ENCODE measurements at places on chromosomes 7 and 10. TPM values are rescaled to one million over a fixed set of nuclear protein-coding genes. Genes with fewer than 3 reads are reported as not detected.

- H3K4me1 ChIP-seq = no peaks in the 10 kb centered on the region
- no peaks in the 10 kb centered on the region for H3K27me3 ChIP-seq
- no peak overlapping the region for H3K27ac ChIP-seq
- no peaks in the 10 kb centered on the region for H3K36me3 ChIP-seq
- no peak for DNase-seq
- H3K4me3 ChIP-seq = no peak overlapping the region
Measured at GRCh38 chr7:14858410-14858809, 44.1 kb downstream of the DGKB start.

- DNase-seq = no peak
- peaks cover 51% of the 10 kb centered on the region for H3K4me1 ChIP-seq
- no peaks in the 10 kb centered on the region for H3K27me3 ChIP-seq
- H3K27ac ChIP-seq = peak overlapping the region; percentile 89
- H3K36me3 ChIP-seq = no peaks in the 10 kb centered on the region
Measured at GRCh38 chr7:36279200-36279925, 110.3 kb upstream of the ANLN start.

- DNase-seq = no peak
- peak overlapping the region; percentile 95 for H3K27ac ChIP-seq
- H3K36me3 ChIP-seq = peaks cover 2% of the 10 kb centered on the region
- H3K27me3 ChIP-seq = no peaks in the 10 kb centered on the region
Measured at GRCh38 chr7:32494946-32495297, 367 bp upstream of the AVL9 start.

GRCh38 chr10:121833387-121833786 lies 94.4 kb downstream of the ATE1 start:
- no peaks in the 10 kb centered on the region for H3K27me3 ChIP-seq
- DNase-seq = no peak
- no peak overlapping the region for H3K4me3 ChIP-seq
- H3K27ac ChIP-seq = no peak overlapping the region

DNA sequence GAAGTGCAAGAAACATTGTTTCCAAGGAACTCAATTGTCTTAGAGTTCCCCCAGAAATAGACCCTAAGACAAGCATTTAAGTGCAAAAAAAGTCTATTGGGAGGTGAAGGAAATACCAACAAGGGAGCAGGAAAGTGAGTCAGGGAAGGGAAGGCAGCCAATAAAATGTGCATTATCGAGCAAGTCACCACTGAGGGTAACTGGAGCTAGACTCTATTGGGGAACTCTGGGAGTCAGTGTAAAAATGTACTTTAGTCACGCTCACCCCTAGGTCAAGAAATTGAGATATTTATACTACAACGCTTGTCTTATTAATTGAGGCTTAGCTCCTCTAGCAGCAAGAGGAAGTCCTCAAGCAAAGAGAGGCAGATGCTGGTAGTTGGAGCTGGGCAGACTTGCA lies 137.7 kb downstream of the RTKN2 start:
- peak overlapping the region; percentile 50 for H3K27ac ChIP-seq
- H3K36me3 ChIP-seq = no peaks in the 10 kb centered on the region
- no peak for DNase-seq
- H3K4me3 ChIP-seq = no peak overlapping the region
- no peaks in the 10 kb centered on the region for H3K27me3 ChIP-seq
- peaks cover 10% of the 10 kb centered on the region for H3K4me1 ChIP-seq

Gene TRIL
- total RNA-seq = 0.92 TPM

Gene ENKUR
- total RNA-seq = 3.2 TPM

Gene NPFFR1
- total RNA-seq = not detected

Gene TSPAN12
- 6.8 TPM for total RNA-seq

Gene SLC13A1
- total RNA-seq = not detected

DNA sequence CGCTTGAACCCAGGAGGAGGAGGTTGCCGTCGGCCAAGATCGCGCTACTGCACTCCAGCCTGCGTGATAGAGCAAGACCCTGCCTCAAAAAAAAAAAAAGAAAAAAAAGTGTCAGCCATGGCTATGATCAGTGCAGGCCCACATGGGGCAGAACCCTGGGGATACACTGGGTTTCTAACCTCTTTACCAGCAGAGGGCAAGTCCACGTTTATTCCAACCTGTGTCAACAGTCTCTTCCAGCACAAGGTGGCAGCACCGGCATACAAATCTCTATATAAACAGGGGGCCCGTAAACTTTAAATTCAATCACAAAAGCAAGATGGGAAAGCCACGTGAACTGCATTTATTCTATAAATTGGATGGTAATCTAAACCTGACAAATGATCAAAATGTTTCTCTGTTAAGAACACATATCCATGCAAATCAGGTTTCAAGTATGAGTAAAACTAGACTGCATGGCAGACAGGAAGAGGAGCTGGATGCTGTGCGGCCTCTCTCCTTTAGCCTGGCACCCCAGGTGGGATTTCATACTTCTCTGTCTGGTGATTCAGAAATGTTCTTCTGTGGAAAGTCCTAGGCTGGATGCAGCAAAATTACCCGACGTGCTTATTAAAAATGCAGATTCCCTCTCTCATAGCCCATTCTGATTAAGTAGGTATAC lies 60.0 kb upstream of the STEAP1B start:
- DNase-seq = no peak
- no peaks in the 10 kb centered on the region for H3K27me3 ChIP-seq
- peaks cover 51% of the 10 kb centered on the region for H3K4me1 ChIP-seq
- H3K27ac ChIP-seq = peak overlapping the region; percentile 83
- H3K4me3 ChIP-seq = no peak overlapping the region

Gene FBXO24
- total RNA-seq = 0.82 TPM

DNA sequence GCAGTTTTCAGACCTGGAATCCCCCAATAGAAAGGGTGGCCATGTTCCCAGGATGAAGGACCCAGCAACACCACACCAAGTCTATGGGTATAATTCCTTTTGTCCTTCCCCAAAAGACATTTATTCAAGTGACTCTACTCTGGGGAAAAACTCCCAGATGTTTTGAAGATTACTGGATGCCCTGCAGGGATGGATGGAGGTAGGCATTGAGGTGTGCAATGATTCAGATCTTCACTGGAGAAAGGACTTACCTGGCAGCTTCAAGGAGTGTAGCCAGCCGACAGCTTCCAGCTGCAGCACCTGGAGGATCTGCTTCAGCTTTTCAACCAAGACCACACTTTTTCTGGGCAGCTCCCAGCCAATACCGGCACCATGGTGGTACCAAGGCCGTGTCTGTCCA lies 172.0 kb downstream of the BAMBI start:
- no peak overlapping the region for H3K27ac ChIP-seq
- peaks cover 10% of the 10 kb centered on the region for H3K4me1 ChIP-seq
- H3K4me3 ChIP-seq = no peak overlapping the region

DNA sequence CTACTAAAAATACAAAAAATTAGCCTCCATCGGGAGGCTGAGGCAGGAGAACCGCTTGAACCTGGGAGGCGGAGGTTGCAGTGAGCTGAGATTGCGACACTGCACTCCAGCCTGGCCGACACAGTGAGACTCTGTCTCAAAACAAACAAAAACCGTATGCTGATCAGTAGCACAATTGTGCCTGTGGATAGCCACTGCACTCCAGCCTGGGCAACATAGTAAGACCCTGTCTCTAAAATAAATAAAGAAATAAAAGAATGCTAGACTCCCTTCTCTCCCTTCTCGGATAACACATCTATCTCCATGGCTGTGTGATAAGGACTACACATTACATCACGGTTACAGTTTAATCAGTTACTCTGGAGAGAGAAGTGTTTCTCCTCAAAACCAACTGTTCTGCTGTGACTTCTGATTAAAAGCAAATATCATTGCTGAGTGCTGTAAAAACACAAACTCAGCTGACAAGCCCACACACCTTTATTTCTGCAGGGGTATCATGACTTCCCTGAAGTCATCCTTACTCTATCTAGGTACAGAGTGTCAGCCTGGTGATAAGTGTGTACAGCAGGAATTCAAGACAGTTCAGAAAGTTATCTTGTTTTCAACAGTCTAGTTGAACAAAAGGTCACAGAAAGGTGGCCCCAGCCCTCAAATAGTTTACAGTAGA lies 5.3 kb upstream of the ARHGAP19 start:
- no peak overlapping the region for H3K4me3 ChIP-seq
- H3K36me3 ChIP-seq = no peaks in the 10 kb centered on the region
- no peaks in the 10 kb centered on the region for H3K27me3 ChIP-seq
- H3K27ac ChIP-seq = no peak overlapping the region

Gene PIP
- total RNA-seq = not detected

Gene FRMPD2
- not detected for total RNA-seq

Gene ACTL6B
- total RNA-seq = not detected

DNA sequence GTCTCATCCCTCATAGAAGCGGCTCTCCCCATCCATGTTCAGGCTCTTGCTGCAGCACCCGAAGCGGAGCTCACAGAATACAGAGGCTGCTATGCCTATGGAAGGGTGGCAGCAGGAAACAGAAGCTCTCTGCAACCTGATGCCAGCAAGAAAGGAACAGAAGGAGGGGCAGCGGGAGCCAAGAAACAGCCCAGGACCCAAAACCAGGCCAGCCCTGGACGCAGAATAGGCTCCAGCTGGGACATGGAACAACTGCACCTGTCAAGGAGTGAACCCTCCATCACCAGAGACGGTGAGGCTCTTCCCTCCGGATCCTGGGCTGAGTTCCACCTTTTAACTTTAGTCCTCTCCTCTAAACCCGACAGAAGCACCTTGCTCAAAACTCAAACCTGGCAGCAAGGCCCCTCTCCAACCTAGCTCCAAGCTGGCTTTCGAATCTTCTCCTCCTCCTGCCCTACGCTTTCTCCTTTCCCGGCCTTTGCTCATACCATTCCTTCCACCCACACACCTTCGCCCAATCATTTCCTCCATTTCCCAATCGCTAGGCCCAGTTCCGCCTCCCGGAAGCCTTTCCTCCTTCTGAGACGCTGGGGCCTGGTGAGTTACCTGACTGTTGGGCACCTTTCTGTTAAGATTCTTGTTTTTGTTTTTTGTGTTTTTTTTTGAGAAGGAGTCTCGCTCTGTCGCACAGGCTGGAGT lies 122.8 kb upstream of the ZNF92 start:
- H3K4me1 ChIP-seq = peaks cover 10% of the 10 kb centered on the region
- H3K27me3 ChIP-seq = no peaks in the 10 kb centered on the region
- H3K27ac ChIP-seq = no peak overlapping the region
- no peak for DNase-seq
- H3K36me3 ChIP-seq = no peaks in the 10 kb centered on the region
- H3K4me3 ChIP-seq = peak overlapping the region; percentile 87

- no peak for DNase-seq
- H3K36me3 ChIP-seq = no peaks in the 10 kb centered on the region
- peaks cover 9% of the 10 kb centered on the region for H3K4me1 ChIP-seq
- no peak overlapping the region for H3K4me3 ChIP-seq
- no peak overlapping the region for H3K27ac ChIP-seq
Measured at GRCh38 chr10:80579181-80579763, 41.6 kb downstream of the SH2D4B start.

DNA sequence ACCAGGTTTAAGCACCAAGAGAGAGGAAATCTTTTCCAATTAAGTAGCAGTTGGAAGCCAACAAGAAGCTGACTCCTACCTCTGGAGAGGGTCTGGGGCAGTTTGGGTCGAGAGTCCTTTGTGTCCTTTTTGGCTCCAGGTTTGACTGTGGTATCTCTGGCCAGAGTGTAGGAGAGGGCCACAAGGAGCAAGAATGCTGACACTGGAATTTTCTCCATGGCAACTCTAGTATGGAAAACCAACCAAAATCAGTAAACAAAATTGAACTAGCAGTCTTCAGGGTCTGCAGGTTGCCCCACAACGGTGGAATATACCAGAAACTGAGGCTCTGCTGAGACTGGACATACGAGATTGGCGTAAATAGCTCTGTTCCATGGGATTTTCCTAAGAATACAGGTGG lies 3.2 kb downstream of the AGR2 start:
- H3K4me3 ChIP-seq = no peak overlapping the region
- no peaks in the 10 kb centered on the region for H3K27me3 ChIP-seq
- peaks cover 2% of the 10 kb centered on the region for H3K4me1 ChIP-seq

DNA sequence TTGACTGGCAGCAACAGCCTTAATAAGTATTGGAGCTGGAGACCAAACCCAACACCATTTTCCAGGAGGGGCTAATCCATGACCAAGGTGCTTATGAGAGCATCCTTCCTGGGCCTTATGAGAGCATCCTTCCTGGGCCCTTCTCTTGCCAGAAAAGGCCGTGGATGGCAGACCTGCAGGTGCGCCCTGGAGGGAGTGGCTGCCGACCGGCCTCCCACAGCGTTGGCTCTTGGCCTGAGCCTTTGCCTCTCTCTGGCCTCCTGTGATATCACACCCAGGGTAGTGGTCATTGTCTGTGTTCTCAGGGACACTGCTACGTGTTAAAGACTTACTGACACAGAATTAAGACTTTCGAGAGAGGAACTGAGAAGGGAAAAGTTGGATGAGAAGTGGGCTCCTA lies 22.3 kb upstream of the NUDCD3 start:
- H3K4me3 ChIP-seq = no peak overlapping the region
- H3K27me3 ChIP-seq = peaks cover 23% of the 10 kb centered on the region
- H3K36me3 ChIP-seq = no peaks in the 10 kb centered on the region
- no peaks in the 10 kb centered on the region for H3K4me1 ChIP-seq
- no peak overlapping the region for H3K27ac ChIP-seq
- no peak for DNase-seq

DNA sequence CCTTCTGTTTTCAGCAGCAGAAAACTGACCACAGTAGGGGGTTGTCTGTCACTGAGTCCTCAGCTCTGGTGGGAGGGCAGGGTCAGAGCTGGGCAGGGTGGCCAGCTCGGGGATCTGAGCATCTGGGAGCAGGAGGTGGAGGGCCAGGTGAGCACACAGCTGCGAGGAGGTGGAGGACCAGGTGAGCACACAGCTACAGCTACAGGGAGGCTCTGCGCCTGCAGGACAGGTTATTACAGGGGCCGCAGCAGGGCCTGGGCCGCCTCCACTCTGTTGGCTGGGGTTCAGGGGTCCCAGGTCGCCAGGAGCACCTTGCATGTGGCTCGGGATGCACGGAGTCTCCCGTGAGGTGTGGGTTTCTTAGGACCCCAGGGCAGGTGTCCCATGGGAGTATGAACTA lies 52.4 kb upstream of the PRKAR1B start:
- no peak overlapping the region for H3K4me3 ChIP-seq
- no peak overlapping the region for H3K27ac ChIP-seq
- DNase-seq = no peak
- H3K27me3 ChIP-seq = no peaks in the 10 kb centered on the region
- H3K4me1 ChIP-seq = peaks cover 44% of the 10 kb centered on the region

Gene TMEM225B
- 1.8 TPM for total RNA-seq

DNA sequence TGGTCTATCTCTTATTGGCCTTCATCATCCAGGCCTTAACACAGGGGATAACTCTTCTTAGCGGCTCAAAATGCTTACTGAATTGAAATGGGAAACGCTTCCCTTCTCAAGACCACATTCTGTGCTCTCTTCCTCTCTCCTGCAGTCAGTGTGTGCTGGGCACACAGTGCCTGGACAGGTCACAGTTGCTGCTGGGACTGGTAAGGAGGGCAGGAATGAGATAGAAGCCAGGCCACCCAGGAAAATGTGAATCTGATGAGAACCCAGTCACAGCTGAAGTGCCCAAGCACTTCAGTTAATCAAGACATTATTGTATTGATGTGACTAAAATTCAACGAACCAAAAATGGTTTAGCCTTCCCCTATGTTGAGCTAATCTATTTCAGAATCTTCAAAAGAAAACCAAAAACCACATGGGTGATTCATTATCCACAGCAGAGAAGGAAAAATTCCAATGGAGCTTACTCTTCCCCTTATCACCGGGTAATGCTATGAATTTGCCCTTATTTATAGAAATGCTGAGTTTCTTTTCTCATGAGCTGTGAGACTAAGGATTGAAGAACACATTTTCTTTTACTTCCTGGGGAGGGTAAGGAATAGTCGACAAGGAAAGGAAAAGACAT lies 41.2 kb upstream of the PLPP4 start:
- H3K4me3 ChIP-seq = no peak overlapping the region
- H3K27ac ChIP-seq = peak overlapping the region; percentile 55
- peaks cover 16% of the 10 kb centered on the region for H3K4me1 ChIP-seq
- peaks cover 1% of the 10 kb centered on the region for H3K27me3 ChIP-seq
- no peak for DNase-seq
- H3K36me3 ChIP-seq = no peaks in the 10 kb centered on the region

GRCh38 chr10:55048830-55049498 lies 247.9 kb upstream of the PCDH15 start:
- no peak overlapping the region for H3K27ac ChIP-seq
- H3K4me1 ChIP-seq = no peaks in the 10 kb centered on the region
- no peak for DNase-seq
